ENCODE measurements at places on chromosomes 12 and 14.

- no peak for DNase-seq
Measured at GRCh38 chr14:36507847-36508417, 12.1 kb downstream of the NKX2-1 start.

GRCh38 chr14:99643343-99643742 lies 1.6 kb upstream of the HHIPL1 start:
- no peak for DNase-seq

GRCh38 chr14:76271041-76271755 lies 104.7 kb upstream of the ESRRB start:
- DNase-seq: no peak

DNA sequence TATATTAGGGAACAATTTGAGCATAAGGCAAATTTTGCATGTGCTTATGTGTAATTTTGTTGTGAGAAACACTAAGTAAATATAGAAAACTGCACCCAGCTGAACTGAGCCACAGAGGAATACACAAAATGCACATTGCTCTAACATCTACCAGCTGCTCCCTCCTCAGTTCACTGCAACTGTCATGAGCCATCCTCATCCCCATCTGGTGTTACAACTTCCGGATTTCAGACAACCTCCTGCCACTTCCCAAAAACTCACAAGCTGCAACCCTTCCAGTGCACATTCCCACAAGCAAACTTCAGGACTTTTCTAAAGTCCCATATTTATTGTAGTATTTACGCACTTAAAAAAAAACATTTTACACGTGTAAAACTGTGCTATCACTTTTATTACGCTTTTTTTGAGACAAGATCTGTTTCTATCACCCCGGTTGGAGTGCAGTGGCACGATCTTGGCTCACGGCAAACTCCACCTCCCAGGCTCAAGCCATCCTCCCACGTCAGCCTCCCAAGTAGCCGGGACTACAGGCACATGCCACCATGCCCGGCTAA lies 169.1 kb upstream of the TBX3 start:
- DNase-seq: no peak

DNA sequence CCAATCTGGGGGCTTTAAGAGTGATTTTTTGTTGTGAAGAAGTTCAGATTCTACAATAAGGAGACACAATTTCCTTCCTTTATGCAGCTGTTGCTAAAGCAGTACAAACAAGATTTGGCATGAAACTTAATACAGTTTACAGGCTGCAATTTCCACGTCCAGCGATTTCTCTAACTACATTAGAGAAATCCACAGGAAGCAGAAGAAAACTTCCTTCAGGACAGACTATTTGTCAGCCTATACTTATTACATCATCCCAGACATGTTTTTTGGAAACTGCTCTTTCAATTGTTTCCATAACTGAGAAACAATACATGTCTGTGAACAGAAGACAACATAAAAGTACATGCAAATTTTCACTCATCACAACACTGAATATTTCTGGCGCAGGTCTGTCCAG lies 204.3 kb downstream of the TTC7B start:
- DNase-seq: no peak

DNA sequence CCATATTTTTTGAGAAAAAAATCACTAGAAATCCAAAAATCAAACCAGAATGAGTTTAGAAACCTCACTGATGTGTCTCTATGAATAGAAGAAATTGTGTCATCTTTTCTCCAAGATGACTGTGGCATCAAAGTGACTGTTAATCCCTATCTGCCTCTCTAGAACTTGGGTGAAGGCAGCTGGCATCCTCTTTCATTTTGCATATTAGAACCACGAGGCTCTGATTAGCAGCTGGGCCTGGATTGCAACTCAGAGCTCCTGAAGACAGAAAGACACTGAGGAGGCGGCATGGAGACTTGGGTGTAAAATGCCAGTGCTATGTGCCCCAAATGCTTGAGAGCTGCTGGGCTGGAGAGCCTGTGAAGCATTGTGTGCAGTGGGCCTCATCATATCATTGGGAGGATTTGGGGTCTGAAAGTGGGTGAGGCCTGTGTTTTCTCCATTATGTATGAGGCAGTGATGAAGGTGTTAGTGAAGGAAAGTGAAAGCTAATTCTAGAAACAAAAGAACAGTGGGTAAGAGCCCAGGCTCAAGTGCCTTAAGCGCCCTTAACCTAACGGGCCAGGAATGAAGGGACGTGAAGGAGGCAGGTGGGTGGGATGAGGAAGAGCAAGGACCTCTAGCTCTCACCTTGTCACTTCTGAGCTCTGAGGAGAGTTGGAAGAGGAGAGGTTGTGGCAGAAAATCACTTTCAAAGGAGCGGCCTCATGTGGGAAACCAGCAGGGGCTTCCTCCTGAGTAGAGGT lies 26.2 kb downstream of the NKX2-8 start:
- DNase-seq: no peak

DNA sequence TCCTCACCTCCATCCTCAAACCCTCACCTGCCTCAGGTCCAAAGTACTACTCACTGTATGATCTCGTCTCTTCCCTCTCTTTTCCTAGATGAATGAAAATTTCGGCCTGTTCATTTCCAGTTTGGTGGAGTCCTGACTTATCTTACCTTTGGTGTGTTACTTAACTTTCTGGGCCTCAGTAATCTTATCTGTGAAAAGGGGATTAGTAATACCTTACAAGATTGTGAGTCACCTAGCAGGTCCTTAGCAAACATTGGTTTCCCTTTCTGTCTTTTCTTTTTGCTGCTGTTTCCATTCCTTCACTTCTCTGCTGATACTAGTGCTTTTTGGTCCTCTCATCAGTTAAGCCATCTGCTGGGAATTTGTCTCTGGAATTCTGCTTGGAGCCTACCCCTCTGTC lies 52.8 kb downstream of the AKAP6 start:
- DNase-seq: no peak

GRCh38 chr12:4145990-4146859 lies 127.3 kb upstream of the CCND2 start:
- peak; percentile 80 for DNase-seq

DNA sequence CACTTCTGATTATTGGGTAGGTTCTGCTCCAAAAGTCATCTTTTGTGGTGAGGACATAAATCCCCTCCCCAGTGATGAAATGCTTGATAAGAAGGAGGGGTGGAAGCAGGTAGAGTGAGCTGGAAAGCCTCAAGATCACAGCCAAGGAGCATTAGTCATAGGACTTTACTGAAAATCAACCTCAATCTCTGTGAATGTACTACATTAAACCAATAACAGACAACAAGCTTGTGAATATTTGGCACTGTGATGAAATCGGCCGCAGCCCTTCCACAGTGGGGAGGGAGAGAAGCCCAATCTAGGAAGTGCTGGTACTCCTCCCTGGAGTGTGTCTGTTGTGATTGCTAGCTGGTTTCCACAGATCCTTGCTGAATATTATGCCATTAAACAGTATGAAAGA lies 41.2 kb upstream of the PTCSC3 start:
- DNase-seq: no peak

DNA sequence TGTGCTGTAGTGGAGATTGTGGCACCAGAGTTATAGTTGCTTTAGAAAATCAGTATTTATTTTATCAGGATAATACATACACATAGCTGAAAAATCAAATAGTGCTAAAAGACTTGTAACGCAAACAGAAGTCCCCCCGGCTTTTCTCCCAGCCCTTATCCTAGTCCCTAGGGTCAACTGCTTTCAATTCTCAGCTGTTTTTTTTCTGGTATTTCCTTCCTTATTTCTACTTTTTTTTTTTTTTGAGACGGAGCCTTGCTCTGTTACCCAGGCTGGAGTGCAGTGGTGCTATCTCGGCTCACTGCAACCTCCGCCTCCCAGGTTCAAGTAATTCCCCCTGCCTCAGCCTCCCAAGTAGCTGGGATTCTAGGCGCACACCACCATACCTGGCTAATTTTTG lies 8.4 kb upstream of the CTDSP2 start:
- DNase-seq: no peak

DNA sequence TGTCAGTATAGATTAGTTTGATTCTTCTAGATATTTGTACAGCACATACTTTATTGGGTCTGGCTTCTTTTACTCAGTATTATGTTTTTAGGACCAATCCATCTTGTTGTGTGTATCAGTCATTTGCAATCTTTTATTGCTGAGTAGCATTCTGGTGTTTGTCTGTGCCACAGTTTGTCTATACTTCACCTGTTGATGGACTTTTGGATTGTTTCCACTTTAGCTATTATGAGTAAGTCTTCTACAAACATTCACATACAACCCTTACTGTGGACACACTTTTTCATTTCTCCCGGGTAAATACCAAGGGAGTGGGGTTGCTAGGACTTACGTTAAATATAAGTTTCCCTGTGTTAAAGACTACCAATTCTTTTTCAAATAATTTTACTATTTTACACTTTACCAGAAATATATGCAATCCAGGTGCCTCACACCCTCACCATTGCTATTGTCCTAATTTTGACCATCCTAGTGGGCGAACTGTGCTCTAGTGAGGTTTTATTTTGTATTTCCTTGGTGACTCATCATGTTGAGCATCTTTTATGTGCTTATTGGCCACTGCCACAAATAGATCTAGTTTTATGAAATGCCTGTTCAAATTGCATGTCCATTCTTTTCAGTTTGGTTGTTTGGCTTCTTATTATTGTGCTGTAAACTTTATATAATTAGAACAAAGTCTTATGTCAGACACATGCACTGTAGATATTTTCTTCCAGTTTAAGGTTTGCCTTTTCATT lies 304.7 kb upstream of the TMTC1 start:
- DNase-seq: no peak

DNA sequence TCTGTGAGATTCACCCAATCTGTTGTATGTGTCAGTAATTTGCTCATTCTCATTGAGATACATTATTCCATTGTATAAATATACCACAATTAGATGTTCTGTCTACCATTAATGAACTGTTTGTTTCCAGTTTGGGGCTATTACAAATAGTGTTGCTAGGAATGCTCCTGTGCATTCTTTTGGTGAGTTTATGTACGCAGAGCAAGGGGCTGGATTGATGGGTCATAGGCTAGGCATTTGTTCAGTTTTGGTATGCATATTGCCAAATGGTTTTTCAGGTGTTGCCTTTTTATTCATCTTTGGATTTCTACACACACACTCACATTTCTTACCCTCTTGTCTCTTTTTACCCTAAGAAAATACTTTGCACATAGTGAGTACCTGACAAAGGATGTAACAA lies 93.4 kb downstream of the GPATCH2L start:
- no peak for DNase-seq

- no peak for DNase-seq
Measured at GRCh38 chr12:45379261-45379660, 163.4 kb downstream of the ANO6 start.

- DNase-seq: no peak
Measured at GRCh38 chr14:95236221-95236620, 78.9 kb upstream of the DICER1 start.

GRCh38 chr12:74482115-74482514 lies 55.5 kb upstream of the ATXN7L3B start:
- no peak for DNase-seq

GRCh38 chr12:40635141-40635731 lies 57.0 kb upstream of the CNTN1 start:
- no peak for DNase-seq

DNA sequence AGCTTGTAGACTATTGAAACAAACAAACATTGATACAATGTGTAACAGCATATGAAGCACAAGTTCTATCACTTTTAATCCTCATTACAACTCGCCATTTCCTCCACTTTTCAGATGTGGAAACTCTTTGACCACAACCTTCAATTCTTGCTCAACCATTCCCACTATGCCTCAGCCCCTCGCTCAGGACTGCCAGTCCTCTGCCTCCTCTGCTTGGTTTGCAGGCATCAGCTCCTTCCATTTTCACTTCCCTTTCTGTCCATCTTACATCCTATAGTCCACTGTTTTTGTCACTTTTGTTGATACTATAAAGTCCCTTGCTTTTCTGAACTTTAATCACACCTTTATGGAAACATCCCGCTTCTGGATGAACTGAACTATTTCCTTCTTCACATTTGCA lies 28.2 kb upstream of the CD27 start:
- no peak for DNase-seq

DNA sequence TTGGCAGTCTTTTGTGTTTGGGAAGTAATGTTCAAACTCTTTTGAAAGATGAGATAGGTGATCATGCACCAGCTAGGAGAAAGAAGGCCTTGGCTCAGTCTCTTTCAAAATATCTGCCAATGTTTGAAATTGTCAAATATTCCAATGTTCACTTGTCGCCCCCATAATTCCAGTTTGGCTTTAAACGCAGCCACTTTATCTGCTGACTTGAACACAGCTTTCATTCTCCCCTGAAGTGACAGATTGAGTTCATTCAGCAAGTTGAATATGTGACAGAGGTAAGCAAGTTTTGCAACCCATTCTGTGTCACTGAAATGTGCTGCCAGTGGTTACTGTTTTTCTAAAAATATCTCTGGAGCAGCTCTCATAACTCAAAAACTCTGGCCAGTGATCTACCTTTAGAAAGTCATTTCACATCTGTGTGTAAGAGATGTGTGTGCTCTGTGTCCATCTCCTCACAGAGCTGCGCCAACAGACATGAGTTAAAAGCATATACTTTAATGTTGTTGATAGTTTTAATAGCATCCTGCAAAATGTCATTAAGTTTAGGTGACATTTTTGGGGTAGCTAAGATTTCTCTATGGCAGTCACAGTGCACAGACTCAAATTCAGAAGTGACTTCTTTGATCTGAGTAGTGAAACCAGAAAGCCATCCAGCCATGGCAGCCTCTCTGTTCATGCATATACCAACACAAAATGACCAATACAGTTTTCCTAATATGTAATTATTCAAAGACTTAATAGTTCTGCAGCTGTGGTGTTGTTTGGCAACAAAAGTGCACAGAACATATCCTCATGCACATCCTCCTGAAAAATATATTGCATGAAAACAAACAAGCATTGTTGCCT lies 614.3 kb upstream of the MIS18BP1 start:
- DNase-seq: no peak

GRCh38 chr12:14422516-14423230 lies 57.2 kb downstream of the ATF7IP start:
- no peak for DNase-seq

- DNase-seq: no peak
Measured at GRCh38 chr14:95910628-95911027, 34.0 kb downstream of the TUNAR start.

DNA sequence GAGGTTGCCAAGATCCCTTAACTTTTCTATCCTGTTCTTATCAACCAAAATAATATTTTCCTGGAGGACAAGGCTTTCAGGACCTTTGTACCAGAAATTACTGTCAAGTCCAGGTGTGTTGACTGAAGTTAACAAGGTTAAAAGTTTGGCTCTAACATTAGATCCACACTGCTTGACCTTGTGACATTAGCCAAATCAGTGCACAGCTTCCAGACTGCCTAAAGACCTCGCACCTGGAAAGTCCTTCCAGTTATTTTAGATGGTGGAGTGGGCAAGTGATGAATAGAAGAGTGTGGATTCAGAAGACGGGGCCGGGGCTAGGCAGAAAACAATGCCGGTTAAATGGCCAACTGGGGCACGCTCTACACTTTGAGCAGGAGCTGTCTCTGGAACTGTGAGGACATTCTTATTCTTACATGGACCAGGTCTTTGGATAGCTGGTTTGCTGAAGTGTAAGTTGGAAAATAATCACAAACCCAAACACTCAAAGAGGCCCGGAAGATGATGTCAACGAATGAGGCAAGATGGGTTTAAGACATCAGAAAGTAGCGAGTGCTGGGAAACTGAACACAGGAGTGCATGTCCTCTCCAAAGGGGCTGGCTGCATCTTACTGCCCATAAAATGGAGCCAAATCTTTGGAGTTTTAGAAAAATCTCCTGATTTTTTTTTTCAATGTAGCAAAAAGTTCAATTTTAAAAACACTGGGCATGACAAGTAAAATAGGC lies 56.3 kb downstream of the NIN start:
- DNase-seq: no peak
